ENCODE measurements at places on chromosomes 1 and 21.
A peak's percentile ranks its signal among the peaks of the same experiment; 100 is the strongest.

GRCh38 chr1:195768936-195769335 is 839.3 kb downstream of the KCNT2 start:
- no peak for DNase-seq

- DNase-seq, result no peak
Measured at GRCh38 chr1:155912056-155912536, 947 bp upstream of the RIT1 start.

GRCh38 chr21:14869984-14870852 is 194.6 kb downstream of the NRIP1 start:
- no peak for DNase-seq

- DNase-seq, result no peak
Measured at GRCh38 chr1:230355128-230355527, 71.0 kb downstream of the PGBD5 start.

DNA sequence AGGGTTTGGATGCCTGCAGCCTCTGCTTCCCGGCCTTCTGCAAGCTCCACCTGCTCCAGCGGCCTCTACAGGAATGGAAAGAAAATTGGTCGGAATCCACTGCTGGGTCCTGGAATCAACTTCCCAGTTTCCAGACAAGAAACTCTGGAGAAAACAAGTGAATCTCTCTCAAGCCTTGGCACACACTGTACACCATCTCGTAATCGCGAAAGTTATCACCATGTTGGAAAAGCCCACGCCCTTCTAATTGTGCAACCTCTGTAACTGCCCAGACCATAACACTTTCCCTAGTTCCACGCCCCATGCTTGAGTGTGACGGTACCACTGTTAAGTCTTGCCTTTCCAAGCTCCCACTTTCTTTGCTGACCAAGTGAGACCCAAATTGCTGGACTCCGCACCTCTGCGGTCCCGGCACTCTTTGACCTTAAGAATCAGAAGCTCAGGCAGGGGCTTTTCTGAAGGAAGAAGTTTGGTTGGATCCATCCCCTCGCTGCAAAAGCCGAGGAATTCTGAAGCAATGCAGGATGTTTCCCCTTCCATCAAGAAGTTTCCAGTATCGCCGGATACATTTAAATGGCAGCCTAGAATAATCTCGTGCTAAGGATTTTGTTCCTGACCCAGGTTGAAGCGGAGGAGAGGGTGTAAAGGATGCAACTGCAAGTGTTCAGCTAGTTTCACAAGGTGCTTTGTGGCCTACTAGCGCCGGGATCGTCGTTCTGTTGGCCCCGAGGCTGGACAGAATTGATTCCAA is 6.2 kb downstream of the NR5A2 start:
- no peak for DNase-seq

DNA sequence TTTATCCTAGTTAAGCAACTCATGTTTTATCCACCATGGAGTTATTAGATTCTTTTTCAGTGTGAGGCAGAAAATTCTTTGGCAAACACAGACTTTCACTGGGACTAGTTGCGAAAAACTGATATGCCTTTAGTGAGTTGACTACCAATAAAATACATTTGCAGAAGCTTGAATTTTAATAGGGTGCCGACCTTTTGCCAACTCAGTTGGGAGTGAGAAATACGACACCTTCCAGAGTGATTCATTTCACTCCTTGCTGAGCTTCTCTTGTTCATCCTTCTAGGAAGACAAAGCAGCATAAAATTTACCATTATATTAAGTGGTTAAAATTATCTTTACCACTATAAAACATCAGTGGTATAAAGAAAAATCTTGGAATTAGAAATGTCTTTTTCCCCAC is 1.2 kb upstream of the KRTAP23-1 start:
- no peak for DNase-seq

DNA sequence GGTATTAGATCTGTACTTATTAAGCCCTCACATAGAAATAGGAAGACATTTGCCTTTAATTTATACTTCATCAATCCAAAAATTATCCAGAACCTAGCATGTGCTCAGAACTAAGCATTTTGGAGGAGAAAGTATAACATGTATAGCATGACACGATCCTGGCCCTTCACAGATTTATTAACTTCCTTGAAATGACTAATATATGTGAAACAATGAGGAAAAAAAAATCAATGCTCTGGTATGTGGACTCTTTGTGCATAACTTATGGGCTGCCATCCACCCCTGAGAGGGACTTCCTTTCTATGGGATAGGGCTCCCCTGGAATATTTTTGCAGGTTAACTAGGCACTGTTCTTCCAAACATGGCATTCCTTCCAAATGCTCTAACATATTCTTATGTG is 36.6 kb downstream of the CCDC185 start:
- no peak for DNase-seq

- no peak for DNase-seq
Measured at GRCh38 chr1:6683434-6683833, 18.2 kb downstream of the DNAJC11 start.

DNA sequence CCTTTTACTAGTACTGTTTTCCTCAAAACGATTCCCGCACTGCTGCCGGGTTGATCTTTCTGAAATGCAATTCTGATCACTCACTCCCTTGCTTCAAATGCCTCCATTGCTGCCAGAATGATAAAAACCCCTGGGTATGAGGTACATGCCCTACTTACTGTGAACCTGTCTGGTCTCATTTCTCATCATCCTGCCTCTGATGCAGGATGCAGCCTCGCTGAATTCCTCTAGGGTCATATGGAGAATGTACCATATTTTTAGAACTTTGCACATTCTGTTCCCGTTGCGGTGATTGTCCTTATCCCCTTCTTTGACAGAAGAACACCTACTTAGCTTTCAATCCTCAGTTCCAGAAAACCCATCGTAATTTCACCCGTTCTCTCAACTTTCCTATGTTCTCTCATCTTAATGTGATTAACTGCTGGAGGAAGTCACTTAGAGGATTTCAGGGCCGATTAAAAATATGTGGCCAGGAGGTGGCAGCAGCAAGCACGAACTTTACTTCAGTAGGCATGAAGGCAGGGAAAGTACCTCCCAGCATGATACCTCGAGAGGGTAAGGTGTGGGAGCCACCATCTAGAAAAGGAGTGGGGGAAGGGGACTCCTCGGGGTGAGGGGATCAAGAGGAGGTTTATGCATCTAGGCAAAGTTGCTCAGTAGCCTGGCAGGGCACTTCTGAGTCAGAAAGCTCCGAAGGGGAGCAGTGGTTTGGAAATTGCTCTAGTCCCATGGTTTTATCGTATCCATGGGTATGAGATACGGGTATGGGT is 361.5 kb upstream of the ZP4 start:
- peak; percentile 10 for DNase-seq

DNA sequence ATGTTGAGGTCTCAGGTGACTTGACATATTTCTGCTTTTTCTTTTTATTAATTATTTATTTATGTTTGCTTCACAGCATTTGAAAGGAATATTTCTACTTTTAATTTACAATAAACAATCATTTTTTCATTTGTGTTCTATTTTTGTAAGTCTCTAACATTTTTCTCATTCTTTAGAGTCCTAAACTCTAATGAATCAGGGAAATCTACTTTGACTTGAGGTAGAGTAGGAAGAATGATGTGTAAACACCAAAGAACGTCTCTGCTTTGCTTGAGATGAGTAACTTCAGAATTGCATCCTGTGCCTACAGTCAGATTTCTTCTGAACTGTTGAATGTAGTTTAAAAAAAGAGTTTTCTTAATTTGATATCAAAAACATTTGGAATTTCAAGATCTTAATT is 65.2 kb downstream of the CNST start:
- peak; percentile 34 for DNase-seq

- no peak for DNase-seq
Measured at GRCh38 chr1:204972426-204972825, 70.6 kb upstream of the CNTN2 start.

GRCh38 chr1:38455829-38456530 is 403.6 kb downstream of the RRAGC start:
- DNase-seq, result no peak

DNA sequence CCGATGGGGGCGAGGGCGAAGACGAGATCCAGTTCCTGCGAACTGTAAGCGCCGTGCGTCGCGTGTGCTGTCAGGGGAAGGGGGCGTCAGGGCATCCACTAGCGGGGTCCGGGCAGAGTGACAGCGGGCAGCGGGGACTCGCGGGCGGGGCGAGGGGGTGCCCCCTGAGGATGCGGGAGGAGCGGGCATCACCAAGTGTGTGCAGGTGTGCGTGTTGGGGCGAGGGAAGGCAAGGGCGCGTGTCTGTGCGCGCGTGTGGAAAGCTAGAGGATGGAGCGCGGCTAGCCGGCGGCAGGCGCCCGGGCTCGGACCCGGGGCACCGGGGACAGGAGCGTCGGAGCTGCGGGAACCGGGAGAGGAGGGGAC is 525 bp downstream of the RYR2 start:
- DNase-seq, result no peak

DNA sequence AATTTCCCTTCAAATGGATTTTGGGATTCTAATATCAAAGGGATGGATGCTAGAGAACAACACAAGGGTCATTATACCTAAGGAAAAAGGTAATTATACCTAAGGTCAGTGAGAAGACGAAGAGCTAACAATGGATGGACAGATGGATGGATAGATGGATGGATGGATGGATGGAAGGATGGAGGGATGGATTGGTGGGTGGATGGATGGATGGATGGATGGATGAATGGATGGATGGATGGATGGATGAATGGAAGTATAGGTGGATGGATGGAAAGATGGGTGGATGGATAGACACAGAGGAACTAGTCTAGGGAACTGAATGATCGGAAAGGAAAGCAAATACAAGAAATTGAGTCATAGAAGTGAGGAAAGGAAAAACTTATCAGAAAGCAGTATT is 34.0 kb downstream of the SLC35F3 start:
- no peak for DNase-seq

- DNase-seq, result no peak
Measured at GRCh38 chr1:50526431-50526830, 103.2 kb upstream of the DMRTA2 start.

DNA sequence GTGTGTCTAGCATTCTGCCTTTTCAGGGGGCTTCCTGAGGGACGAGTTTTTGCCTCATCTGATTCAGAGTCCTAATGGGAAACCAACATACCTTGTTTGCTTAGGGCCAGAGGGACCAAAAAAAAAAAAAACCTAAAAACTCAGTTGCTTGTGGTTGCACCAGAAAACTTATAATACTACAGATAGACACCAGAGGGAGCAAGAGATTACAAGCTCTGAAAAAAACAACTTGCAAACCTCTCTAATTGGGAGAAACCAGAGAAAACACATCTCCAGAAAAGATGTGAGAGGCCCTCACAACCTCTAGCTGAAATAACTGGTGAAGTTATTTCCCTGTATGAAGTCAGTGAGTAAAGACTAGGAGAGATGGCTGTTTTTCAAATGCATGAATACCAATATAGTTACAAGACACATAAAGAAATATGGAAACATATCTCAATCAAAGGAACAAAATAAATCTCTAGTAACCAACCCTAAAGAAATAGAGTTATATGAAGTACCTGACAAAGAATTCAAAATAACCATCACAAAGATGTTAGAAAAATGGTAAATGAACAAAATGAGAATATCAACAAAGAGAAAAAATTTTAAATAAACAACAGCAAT is 233.7 kb upstream of the NFIA start:
- DNase-seq, result peak; percentile 10

GRCh38 chr1:197234581-197234980 is 33.5 kb upstream of the CRB1 start:
- DNase-seq, result no peak

- no peak for DNase-seq
Measured at GRCh38 chr1:69791311-69791710, 223.6 kb downstream of the LRRC7 start.

GRCh38 chr1:50491142-50491541 is 67.9 kb upstream of the DMRTA2 start:
- DNase-seq, result no peak

GRCh38 chr21:38228115-38228514 is 28.7 kb upstream of the KCNJ15 start:
- DNase-seq, result no peak

- DNase-seq, result no peak
Measured at GRCh38 chr1:7561331-7561921, 209.7 kb upstream of the VAMP3 start.

DNA sequence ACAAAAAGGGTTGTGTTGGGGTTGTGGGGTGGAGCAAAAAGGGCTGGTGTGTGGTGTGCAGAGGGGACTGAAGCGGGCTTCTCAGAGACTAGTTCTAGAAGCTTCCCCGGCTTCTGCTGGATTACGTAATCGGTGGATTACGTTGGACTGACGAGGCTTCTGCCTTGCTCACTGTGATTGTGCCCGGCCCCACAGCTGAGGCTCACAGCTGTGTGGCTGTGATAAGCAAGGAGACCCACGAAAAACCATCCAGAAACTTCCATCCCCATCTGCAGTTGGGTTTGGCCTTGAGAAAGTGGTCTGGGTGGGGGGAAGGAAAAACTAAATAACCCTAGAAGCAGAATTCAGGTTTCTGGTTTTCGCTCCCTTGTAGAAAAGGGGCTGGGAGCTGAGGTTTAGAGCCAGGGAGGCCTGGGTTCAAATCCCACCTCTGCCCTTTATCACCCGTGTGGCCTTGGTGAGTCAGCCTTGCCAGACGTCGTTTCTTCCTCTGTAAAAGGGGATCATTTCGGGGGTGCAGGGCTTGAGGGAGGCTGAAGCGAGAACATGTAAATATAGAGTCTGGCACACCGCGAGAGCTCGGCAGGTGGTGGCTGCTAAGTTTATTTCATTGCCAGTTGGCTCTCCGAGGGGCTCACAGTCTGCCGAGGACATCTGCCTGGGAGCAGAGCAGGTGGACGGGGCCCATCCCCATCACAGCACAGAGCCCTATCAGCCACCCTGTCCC is 30.4 kb upstream of the DISP3 start:
- no peak for DNase-seq

DNA sequence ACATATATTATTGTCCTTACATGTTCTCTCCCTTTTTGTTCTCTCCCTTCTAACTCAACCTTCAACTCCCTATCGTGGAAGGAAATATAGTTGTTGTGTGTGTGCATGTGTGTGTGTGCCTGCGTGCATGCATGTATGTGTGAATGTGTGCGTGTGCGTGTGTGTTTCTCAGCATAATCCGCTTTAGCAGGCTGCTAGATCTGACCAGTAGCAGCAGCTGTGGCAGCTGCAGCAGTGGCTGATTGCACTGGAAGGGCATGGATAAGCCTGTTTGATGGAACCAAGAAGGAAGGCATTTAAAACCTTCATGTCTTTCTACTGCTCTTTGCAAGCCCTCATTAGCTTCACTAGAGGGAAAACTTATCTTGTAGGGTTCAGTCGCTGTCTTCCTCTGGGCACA is 65.6 kb upstream of the IRF2BP2 start:
- no peak for DNase-seq
